ENCODE measurements at places on chromosomes 5 and 9.

DNA sequence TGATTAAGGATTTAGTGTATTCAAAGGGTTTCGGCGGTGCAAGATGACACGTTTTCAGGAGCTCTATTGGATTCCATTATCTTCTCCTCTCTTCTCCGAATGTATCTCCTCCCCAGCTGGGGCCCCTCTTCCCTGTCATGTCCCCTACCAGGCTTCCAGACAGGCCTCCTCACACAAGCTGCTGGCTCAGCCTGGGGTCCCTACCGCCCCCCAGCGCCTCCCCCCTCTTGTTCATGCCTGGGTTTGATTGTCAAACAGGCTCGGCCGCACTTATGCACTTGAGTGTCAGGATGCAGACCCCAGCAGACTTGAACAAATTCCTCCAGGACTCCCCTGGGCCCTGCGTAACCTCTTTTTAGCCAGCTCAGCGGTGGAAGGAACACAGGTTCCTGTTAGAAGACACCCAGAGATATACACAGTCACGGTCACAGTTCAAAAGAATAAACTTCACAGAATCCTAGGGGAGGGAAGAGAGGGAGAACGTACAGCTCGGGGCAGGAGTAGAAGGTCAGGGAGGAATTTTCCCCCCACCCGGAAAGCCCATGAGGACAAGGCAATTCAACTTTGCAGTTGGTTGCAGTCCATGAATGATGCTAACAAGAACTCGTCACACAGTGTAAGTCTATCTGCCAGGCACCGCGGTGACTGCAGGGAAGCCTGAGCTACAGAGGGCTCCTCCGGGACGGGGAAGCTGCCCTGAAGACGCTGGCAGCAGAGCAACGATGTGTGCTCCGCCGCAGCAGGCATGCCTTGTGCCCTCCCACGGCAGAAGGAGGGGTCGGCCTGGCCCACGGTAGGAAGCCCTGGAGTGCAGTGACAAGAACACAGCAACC lies 560.0 kb downstream of the BNC2 start:
- no peak for DNase-seq

DNA sequence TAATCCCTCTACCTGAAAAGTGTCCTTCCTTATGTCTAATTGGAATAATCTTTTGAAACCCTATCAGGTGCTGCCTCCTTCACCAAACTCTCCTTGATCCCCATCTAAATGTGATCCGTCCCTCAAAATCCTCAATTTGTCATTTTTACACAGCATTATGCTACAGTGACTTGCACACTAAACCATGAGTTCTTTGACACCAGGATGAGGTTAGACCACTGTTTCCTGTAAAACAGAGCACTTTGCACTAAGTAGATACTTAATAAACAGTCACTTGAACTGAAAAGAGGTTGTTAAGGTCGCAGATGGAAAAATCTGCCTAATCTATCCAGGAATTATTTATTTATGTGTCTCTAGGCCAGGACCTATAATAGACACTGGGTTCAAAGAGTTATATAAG lies 44.2 kb upstream of the TLX3 start:
- no peak for DNase-seq

- no peak for DNase-seq
Measured at GRCh38 chr5:178595150-178595549, 5.0 kb upstream of the COL23A1 start.

GRCh38 chr9:73200694-73201452 lies 49.2 kb downstream of the ANXA1 start:
- peak; percentile 49 for DNase-seq

- no peak for DNase-seq
Measured at GRCh38 chr5:69103521-69103920, 9.7 kb downstream of the SLC30A5 start.

- no peak for DNase-seq
Measured at GRCh38 chr9:87026204-87026603, 78.9 kb upstream of the GAS1 start.

DNA sequence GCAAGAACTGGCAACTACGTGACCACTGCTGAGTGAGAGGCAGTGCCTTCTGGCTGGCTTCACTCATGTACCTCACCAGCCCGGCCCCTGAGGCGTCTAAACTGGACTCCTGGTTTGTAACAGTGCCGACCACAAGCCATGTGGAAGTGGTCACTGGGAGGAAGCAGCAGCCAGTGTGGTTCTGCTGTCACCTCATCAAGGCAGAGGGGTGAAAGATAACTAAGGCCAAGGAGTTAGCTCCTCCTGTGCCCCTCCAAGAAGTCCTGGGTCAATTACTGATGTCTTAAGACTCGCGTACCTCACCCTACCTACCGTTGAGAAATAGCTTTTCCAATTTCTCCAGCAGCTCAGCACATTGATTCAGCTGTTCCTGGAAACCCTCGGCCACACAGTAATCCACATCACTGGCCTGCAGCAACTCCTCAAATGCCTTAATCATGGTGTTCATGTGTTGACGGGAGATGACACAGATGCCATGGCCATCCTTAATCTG lies 142.9 kb downstream of the CDK5RAP2 start:
- no peak for DNase-seq

DNA sequence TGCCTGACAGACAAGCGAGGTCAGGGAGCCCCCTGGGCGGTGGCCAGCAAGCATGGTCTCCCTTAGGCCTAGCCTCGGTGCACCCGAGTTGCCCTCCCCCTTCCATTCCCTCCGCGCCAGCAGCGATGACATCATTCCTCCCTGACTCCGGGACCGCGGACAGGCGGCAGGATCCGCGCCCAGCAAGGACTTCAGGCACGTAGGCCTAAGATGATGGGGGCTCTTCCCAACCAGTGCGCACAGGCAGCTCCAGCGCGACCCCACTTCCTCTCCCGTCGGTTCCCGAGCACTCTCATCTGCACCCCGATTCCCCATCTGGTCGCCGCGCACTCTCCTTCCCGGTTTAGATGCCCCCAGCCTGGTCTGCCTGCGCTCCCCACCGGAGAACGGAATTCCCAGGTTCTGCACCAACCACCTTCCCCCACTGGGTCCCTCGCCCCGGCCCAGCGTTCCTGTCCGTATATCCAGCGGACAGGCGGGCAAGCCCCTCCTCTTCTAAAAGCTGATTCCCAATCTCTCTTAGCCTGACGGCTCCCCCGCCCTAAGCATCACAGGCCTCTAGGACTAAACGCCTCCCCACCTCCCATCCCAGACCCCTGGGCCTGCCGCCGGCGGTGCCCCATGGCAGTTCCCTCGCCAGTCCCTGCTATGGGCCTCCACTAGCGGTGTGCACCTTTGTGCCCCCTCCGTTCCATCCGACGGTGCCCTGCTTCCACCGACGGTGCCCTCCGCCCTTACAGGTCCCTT lies 931 bp downstream of the FAM219A start:
- peak; percentile 32 for DNase-seq

DNA sequence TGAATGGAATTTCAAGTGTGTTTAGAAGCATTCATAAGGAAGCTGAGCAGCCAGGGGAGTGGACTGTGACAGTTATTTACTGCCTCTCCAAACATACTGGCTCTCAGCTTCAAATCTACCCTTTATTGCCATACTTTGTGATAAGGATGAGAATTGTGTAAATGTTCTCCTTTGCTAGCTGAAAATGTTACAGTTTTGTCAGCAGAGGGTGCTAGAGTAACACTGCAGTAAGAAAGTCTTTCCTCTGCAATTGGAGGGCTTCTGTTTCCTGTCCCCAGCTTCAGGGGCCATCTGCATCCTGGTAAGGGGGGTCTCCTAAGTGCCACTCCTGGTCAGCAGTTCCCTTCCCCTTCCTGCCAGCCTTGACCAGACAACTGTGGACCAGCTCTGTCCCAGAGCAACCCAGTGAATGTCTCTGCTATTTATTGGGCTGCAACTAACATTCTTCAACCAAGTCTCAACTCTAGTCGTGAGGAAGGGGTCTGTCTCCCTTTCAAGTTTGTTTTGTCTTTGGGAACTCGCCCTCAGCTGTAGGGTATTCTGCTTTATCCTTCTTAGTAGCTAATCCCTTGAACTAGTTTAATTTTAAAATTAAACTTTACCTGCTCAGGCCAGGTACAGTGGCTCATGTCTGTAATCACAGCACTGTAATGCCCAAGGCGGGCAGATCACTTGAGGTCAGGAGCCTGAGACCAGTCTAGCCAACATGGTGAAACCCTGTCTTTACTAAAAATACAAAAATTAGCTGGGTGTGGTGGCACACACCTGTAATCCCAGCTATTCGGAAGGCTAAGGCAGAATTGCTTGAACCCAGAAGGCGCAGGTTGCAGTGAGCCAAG lies 45.3 kb downstream of the RAPGEF6 start:
- peak; percentile 2 for DNase-seq

GRCh38 chr9:135827301-135827700 lies 80.0 kb downstream of the CAMSAP1 start:
- DNase-seq: no peak

DNA sequence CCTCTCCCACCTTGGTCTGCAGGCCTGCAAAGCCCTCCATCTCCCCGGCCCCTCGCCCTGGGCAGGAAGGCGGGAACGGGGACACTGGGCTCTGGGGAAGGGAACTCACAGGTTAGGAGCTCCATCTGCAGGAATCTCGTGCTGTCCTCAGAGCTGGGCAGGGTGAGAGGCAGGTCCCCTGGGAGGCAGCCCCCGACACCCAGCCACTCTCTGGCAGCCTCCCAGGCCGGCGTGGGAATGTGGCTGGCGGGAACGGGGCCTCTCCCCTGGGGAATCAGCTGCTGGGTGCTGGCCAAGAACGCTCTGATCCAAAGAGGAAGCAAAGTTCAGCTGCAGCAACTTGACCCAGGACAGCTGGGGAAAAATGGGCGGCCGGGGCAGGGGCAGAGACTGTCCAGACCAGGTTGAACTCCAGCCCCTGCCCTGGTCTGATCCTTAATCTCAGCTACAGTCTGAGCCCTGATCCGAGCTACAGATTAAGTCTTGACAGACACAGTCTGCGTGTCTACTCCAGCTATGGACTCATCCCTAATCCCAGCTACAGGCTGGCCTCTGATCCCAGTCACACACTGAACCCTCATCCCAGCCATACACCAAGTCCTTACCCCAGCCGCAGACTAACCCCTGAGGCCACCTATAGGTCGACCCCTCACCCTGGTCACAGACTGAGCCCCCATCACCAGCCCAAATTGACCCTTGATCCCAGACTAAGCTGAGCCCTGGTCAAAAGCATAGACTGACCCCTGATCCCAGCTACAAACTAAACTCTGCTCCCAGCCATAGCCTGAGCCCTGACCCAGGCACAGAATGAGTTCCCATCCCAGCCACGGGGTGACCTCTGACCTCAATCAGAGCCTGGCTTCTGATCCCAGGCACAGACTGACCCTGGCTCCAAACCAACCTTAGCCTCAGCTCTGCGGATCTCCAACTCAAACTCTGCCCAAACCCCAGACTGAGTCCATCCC lies 37.3 kb upstream of the EGFL7 start:
- DNase-seq: no peak

- DNase-seq: no peak
Measured at GRCh38 chr9:23826120-23826629, at the start of gene ELAVL2. ELAVL2 (minus strand) TSS chr9:23826240; CDS start chr9:23762234, 64,006 bp downstream.

DNA sequence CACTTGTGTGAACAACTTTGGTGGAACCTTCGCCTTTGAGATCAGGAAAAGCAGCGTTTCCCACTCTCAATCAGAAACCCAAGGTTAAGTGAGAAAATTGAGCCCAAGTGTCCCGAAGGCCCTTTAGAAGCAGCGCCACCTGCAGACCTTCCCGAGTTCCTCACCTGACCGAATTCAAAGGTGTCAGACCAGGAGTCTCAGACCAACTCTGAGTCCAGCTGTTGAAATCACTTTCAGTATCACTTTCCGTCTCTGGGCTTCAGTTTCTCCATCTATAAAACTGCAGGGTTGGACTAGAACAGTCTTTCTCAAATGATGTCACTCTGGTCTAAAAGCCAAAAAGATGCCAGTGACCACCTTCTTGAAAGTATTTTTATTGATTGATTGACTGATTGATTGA lies 31.7 kb upstream of the GRHPR start:
- no peak for DNase-seq

GRCh38 chr5:72130351-72130761 lies 23.1 kb downstream of the MAP1B start:
- no peak for DNase-seq
